ENCODE measurements at places on chromosomes 1 and 21. TPM values are rescaled to one million over a fixed set of nuclear protein-coding genes. Genes with fewer than 3 reads are reported as not detected.

DNA sequence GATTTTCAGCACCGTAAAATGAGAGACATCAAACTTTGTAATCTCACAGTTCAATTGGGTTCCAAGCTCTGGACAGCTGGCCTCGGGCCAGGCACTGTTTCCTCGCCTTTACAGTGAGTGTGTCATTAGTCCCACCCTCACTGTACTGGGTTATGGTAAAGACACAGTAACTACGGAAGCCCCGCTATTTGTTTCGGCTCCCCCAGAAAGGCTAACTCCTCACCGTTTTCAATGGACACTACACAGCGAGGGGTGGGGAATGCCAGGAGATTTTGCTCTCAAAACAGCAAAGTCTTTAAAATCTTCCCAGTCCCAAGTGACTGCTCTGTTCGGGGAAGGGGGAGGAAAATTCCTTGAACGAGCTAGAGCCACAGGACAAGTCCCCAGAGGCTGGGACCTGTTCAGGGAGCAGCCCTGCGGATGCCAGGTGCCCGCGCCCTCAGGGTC is 757 bp upstream of the SPSB1 start:
- no peak overlapping the region for H3K27ac ChIP-seq
- H3K4me3 ChIP-seq = no peak overlapping the region
- no peak for DNase-seq

- DNase-seq = no peak
- H3K27me3 ChIP-seq = no peaks in the 10 kb centered on the region
- H3K27ac ChIP-seq = no peak overlapping the region
- no peaks in the 10 kb centered on the region for H3K4me1 ChIP-seq
- no peak overlapping the region for H3K4me3 ChIP-seq
- no peaks in the 10 kb centered on the region for H3K36me3 ChIP-seq
Measured at GRCh38 chr1:15023205-15023604, 130.3 kb upstream of the TMEM51 start.

DNA sequence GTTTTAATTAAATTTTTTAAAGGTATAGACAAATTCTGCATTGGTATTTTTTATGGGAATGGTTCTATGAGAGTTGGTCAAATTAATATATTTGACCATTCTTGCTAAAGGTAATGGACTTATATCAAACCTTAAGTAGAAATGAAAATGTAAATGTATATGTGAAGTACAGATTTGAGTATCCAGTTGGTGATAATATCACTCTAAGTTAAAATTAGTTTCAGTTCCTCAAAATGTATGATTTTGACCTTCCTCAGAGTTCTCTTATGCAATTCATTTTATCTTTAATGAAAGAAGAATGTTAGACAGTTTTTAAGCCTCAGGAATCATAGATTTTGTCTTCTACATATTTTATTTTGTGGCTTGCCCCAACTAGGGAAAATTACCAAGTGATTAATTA is 1291.5 kb upstream of the B3GALT2 start:
- H3K27me3 ChIP-seq = no peaks in the 10 kb centered on the region
- no peak overlapping the region for H3K27ac ChIP-seq
- H3K4me3 ChIP-seq = no peak overlapping the region
- H3K4me1 ChIP-seq = no peaks in the 10 kb centered on the region

- H3K27me3 ChIP-seq = no peaks in the 10 kb centered on the region
- H3K36me3 ChIP-seq = no peaks in the 10 kb centered on the region
- no peak overlapping the region for H3K27ac ChIP-seq
- no peaks in the 10 kb centered on the region for H3K4me1 ChIP-seq
- DNase-seq = no peak
Measured at GRCh38 chr1:118928739-118929554, 59.2 kb downstream of the TBX15 start.

DNA sequence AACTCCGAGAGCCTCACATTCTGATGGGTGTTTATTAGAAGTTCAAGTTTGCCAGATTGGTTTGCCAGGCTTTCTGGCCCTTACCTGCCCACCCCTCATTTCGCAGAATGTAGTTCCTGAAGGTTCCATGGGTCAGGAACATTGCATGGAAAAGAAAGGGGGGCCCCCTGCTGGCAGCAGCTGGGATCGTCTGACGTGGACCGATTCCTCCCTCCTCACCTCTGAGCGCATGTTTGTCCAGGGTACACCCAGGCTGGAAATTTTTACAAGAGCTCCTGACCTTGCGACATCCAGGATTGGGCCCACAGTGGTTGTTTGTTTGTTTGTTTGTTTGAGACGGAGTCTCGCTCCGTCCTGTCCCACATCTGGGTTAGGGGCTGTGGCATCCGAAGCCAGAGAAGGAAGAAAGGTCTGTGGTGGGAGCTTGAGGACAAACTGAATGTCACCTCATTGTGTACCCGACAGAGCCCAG is 126.0 kb upstream of the TMEM51 start:
- DNase-seq = no peak
- H3K4me1 ChIP-seq = no peaks in the 10 kb centered on the region
- no peak overlapping the region for H3K27ac ChIP-seq

- peaks cover 9% of the 10 kb centered on the region for H3K4me1 ChIP-seq
- DNase-seq = no peak
- peaks cover 3% of the 10 kb centered on the region for H3K27me3 ChIP-seq
- H3K27ac ChIP-seq = no peak overlapping the region
- no peaks in the 10 kb centered on the region for H3K36me3 ChIP-seq
- H3K4me3 ChIP-seq = no peak overlapping the region
Measured at GRCh38 chr1:31776516-31776915, 12.4 kb upstream of the ADGRB2 start.

- no peak overlapping the region for H3K4me3 ChIP-seq
- no peak overlapping the region for H3K27ac ChIP-seq
- H3K4me1 ChIP-seq = no peaks in the 10 kb centered on the region
- no peak for DNase-seq
Measured at GRCh38 chr1:23664837-23665795, 26.5 kb upstream of the RPL11 start.

DNA sequence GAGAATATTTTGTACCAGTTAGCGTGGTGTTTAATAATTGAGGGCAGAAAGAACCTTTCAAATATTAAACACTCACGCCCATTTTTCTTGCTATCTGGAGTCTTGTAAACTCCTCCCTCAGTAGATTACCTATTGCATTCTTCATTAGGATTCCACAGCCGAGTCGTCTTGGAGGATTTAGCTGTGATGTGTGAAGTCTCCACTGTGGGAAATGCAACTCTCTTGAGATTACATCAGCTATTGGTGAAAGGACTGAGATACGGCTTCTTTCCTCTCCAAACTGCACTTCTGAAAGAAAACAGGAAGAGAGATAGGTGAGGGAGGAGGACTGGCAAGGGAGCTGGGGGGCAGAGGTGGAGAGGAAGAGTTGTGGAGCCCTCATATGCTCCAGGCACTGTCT is 36.1 kb downstream of the ACTA1 start:
- no peak overlapping the region for H3K27ac ChIP-seq
- DNase-seq = no peak
- H3K36me3 ChIP-seq = no peaks in the 10 kb centered on the region
- H3K27me3 ChIP-seq = no peaks in the 10 kb centered on the region
- H3K4me3 ChIP-seq = no peak overlapping the region

- H3K36me3 ChIP-seq = no peaks in the 10 kb centered on the region
- H3K4me3 ChIP-seq = no peak overlapping the region
- DNase-seq = no peak
- H3K27ac ChIP-seq = no peak overlapping the region
- peaks cover 51% of the 10 kb centered on the region for H3K4me1 ChIP-seq
Measured at GRCh38 chr1:25685938-25686665, 69.5 kb downstream of the MAN1C1 start.

GRCh38 chr1:10975567-10976326 is 36.7 kb upstream of the TARDBP start:
- no peaks in the 10 kb centered on the region for H3K4me1 ChIP-seq
- no peak overlapping the region for H3K4me3 ChIP-seq
- no peak for DNase-seq
- H3K36me3 ChIP-seq = no peaks in the 10 kb centered on the region
- no peaks in the 10 kb centered on the region for H3K27me3 ChIP-seq

GRCh38 chr21:18252680-18253079 is 8.0 kb downstream of the CHODL start:
- H3K36me3 ChIP-seq = no peaks in the 10 kb centered on the region
- no peak overlapping the region for H3K4me3 ChIP-seq

DNA sequence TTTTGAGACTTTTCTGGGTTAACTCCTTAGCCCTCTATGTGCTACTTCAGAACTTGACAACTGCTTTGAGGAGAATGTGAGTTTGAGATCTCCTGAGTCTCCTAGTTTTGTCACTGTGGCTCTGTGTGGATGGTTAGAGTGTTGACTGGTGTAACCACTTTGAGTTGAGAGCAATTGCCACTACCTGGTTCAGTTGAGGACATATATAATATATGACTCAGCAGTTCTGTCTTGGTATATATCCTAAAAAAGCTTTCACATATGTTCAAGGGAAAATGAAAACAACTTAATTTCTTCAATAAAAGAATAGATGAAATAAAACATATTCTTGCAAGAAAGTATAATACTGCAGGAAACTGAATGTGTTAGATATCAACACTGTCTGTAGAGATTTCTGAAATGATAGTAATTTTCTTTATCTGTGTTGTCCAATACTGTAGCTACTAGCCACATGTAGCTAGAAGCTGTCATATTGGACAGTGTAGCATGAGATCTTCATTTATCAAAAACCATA is 96.7 kb upstream of the QSOX1 start:
- DNase-seq = no peak
- no peak overlapping the region for H3K27ac ChIP-seq
- no peaks in the 10 kb centered on the region for H3K27me3 ChIP-seq

- H3K36me3 ChIP-seq = no peaks in the 10 kb centered on the region
- DNase-seq = no peak
- H3K4me1 ChIP-seq = no peaks in the 10 kb centered on the region
- no peak overlapping the region for H3K4me3 ChIP-seq
- no peaks in the 10 kb centered on the region for H3K27me3 ChIP-seq
Measured at GRCh38 chr21:44751799-44752636, 40.6 kb upstream of the TSPEAR start.

GRCh38 chr1:20962576-20963258 is 175.6 kb upstream of the HP1BP3 start:
- no peaks in the 10 kb centered on the region for H3K36me3 ChIP-seq
- DNase-seq = no peak
- no peak overlapping the region for H3K27ac ChIP-seq
- no peak overlapping the region for H3K4me3 ChIP-seq
- no peaks in the 10 kb centered on the region for H3K4me1 ChIP-seq

DNA sequence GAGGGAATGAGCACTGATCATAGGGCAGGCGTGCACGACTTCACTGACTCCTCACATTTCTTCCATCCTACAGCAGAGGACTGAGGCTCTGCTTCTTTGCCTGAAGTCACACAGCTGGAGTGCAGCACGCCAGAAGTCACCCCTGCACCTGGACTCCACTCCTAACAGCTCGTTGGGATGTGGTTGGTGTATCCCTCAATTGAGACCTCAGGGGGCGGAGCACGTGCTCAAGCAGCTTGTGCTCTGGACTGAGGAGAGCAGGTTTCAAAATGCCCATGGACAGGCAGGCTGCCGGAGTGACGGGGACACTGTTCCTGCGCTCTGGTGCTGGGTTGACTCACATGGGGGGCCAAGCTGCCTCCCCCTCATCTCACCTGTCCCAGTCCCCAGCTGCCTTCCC is 13.9 kb downstream of the CHIT1 start:
- peaks cover 3% of the 10 kb centered on the region for H3K27me3 ChIP-seq
- no peaks in the 10 kb centered on the region for H3K36me3 ChIP-seq
- no peaks in the 10 kb centered on the region for H3K4me1 ChIP-seq
- H3K27ac ChIP-seq = no peak overlapping the region
- no peak for DNase-seq

- H3K4me3 ChIP-seq = no peak within 1 kb of the TSS
- H3K36me3 ChIP-seq = no peaks in the 10 kb centered on the region
- no peak for DNase-seq
- H3K27ac ChIP-seq = no peak within 1 kb of the TSS
- no peaks in the 10 kb centered on the region for H3K27me3 ChIP-seq
- H3K4me1 ChIP-seq = no peaks in the 10 kb centered on the region
Measured at GRCh38 chr1:74673351-74674111, at the start of gene ERICH3. Gene ERICH3 (minus strand): TSS chr1:74673792. CDS start chr1:74673519, 273 bp downstream.

- H3K36me3 ChIP-seq = no peaks in the 10 kb centered on the region
- no peaks in the 10 kb centered on the region for H3K4me1 ChIP-seq
- no peaks in the 10 kb centered on the region for H3K27me3 ChIP-seq
- no peak for DNase-seq
- H3K27ac ChIP-seq = no peak overlapping the region
- no peak overlapping the region for H3K4me3 ChIP-seq
Measured at GRCh38 chr1:203914292-203914691, 52.9 kb downstream of the SNRPE start.

- no peak overlapping the region for H3K4me3 ChIP-seq
- H3K27me3 ChIP-seq = no peaks in the 10 kb centered on the region
- no peaks in the 10 kb centered on the region for H3K36me3 ChIP-seq
- no peaks in the 10 kb centered on the region for H3K4me1 ChIP-seq
Measured at GRCh38 chr1:208134491-208134890, 109.7 kb downstream of the PLXNA2 start.

DNA sequence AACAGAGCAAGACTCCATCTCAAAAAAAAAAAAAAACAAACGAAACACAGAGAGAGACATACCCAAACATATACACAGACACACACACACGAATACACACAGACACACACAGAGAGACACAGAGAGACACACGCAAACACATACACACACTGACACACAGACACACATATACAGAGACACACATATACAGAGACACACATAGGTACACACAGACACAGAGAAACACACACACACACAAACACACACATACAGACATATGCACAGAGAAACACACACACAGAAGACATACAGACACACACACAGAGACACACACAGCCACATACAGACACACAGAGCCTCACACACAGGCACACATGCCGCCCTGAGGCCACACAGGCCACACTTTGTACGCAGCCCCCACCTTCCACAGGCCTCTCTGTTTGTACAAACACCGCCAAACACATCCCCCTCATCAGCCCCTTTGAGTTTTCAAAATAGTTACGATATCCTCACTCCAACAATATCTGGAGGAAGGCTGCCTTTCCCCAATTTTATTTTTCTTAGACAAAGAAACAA is 57.5 kb upstream of the ABCG1 start:
- no peaks in the 10 kb centered on the region for H3K27me3 ChIP-seq
- no peaks in the 10 kb centered on the region for H3K36me3 ChIP-seq
- no peak overlapping the region for H3K27ac ChIP-seq
- H3K4me1 ChIP-seq = peaks cover 7% of the 10 kb centered on the region
- H3K4me3 ChIP-seq = no peak overlapping the region

DNA sequence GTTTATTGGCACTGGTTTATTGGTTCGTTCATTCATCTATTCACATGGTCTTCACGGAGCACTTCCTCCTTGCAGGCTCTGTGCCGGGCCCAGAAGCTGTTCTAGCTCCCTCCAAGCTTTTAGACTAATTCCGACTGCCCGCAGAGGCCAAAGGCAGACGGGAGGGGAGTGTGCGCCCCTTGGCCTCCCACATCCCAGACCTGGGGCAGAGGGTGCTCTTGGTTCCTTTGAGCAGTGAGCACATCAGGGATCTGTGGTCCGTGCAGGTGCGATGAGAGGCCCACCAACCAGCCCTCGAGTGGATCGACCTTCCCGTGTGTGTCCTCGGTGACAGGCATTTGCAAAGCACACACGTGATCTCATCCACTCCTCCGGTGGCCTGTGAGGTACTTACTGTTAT is 38.7 kb upstream of the TNFRSF1B start:
- no peak overlapping the region for H3K27ac ChIP-seq
- DNase-seq = no peak
- peaks cover 22% of the 10 kb centered on the region for H3K4me1 ChIP-seq
- no peaks in the 10 kb centered on the region for H3K27me3 ChIP-seq
- no peaks in the 10 kb centered on the region for H3K36me3 ChIP-seq

Gene CHD5
- 2.8 TPM for total RNA-seq

Gene FRRS1
- 0.94 TPM for total RNA-seq

Gene IGSF9
- total RNA-seq = not detected

Gene LRRC71
- not detected for total RNA-seq

Gene C1orf141
- not detected for total RNA-seq

Gene OR2M3
- not detected for total RNA-seq
